ENCODE measurements at places on chromosomes 6 and 20. TPM values are rescaled to one million over a fixed set of nuclear protein-coding genes. Genes with fewer than 3 reads are reported as not detected.
A peak's percentile ranks its signal among the peaks of the same experiment; 100 is the strongest.

BCL2L1 gene
- total RNA-seq = 74.6 TPM

DNA sequence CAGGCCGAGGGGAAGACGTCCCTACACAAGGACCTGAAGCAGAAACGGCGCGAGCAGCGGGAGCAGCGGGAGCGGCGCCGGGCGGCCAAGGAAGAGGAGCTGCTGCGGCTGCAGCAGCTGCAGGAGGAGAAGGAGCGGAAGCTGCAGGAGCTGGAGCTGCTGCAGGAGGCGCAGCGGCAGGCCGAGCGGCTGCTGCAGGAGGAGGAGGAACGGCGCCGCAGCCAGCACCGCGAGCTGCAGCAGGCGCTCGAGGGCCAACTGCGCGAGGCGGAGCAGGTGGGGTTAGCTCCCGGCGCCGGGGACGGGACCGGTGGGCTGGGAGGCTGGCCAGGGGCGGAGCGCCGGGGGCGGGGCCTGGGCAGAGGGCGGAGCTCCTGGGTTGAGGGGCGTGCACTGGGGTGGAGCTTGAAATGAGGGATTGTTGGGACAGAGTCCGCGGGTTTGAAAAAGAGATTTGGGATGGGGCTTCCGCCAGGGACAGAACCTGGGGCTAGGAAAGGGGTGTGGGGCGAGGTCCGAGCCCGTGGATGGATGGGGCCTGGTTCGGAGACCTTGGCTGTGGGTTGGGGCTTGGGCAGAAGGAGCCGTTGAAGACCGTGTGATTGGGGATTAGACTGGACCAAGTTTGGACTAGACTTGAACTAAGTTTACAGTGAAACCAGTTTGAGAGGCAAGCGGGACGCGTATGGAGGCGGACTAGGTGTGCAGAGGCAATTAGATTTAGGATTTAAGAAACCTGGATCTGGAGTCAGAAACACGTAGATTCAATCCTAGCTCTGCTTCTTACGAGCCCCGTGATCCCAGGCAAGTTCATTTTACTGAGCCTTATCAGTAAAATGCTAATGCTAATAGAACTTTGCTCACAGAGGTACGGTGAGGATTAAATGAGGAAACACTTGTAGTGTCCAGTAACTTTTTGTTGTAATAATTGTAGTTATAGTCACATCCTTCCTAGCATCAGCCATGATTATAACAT lies 20.9 kb downstream of the DEF6 start:
- H3K4me3 ChIP-seq = peak overlapping the region; percentile 55
- DNase-seq = peak; percentile 84
- no peaks in the 10 kb centered on the region for H3K4me1 ChIP-seq
- H3K27me3 ChIP-seq = peaks cover 19% of the 10 kb centered on the region

DNA sequence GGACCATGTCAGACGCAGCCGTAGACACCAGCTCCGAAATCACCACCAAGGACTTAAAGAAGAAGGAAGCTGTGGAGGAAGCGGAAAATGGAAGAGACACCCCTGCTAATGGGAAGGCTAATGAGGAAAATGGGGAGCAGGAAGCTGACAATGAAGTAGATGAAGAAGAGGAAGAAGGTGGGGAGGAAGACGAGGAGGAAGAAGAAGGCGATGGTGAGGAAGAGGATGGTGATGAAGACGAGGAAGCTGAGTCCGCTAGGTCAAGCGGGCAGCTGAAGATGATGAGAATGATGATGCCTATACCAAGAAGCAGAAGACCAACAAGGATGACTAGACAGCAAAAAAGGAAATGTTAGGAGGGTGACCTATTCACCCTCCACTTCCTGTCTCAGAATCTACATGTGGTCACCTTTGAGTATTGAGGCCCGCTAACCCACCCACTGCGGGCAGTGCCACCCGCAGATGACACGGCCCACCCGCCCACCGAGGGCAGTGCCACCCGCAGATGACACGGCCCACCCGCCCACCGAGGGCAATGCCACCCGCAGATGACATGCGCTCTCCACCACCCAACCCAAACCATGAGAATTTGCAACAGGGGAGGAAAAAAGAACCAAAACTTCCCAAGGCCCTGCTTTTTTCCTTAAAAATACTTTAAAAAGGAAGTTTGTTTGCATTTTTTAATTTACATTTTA lies 43.3 kb downstream of the MGME1 start:
- peaks cover 4% of the 10 kb centered on the region for H3K4me1 ChIP-seq
- H3K4me3 ChIP-seq = no peak overlapping the region
- H3K36me3 ChIP-seq = no peaks in the 10 kb centered on the region
- no peak for DNase-seq
- H3K27ac ChIP-seq = no peak overlapping the region
- H3K27me3 ChIP-seq = no peaks in the 10 kb centered on the region

DNA sequence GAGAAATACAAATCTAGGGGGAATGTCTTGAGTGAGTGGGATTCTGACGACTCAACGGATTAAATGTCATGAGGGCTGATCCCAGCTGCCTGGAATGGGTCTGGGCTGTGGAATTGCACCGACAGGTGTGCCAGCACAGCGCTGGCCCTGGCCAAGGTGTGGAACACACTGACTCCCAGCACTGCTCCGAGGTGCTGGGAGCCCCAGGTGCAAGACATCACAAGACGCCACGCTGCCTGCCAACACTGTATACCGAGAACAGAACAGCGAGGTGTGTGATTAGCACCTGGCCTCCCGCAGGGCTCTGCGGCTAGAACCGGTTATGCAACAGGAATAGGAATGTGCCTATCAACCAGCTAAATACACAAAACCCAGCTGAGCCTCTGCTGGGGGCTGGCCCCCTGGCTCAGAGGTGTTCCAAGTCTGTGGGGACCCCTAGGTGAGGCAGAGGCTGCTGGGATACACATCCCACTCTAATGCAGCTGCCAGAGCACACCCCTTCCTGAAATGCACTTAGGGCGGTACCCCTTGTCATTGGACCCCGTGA lies 24.8 kb upstream of the APMAP start:
- H3K36me3 ChIP-seq = no peaks in the 10 kb centered on the region
- no peaks in the 10 kb centered on the region for H3K4me1 ChIP-seq
- no peak for DNase-seq
- no peak overlapping the region for H3K27ac ChIP-seq
- H3K4me3 ChIP-seq = no peak overlapping the region

- no peak overlapping the region for H3K27ac ChIP-seq
- no peaks in the 10 kb centered on the region for H3K27me3 ChIP-seq
- H3K4me1 ChIP-seq = no peaks in the 10 kb centered on the region
- no peaks in the 10 kb centered on the region for H3K36me3 ChIP-seq
Observed at GRCh38 chr6:39072830-39073229, 24.2 kb downstream of the GLP1R start.

PXT1 gene
- not detected for total RNA-seq

DNA sequence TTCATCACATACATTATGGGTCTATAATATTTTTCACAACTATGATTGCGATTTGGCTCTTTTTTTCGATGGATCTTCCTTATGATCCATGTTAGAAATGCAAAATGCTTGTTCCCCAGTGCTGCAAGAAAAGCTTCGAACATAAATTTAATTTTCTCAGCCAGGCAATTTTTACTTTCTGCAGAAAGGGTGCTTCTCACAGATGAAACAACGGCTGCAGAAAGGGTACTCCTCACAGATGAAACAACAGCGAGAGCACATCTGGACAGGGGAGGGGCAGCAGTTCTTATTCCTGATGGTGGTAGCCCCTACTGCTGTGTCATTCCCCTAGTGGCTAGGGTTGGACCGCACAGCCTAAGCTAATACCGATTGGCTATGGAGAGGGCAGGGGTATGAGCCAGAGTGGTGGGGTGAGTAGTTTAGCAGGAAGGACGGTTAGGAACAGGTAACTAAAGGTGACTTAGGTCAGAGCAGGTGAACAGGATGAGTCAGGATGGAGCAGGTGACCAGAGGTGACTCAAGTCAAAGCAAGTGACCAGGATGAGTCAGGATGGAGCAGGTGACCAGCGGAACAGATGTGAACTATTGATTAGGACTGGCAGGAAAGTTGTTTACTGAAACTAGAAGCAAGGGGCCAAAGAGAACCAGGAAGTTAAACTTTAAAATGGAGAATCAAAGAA lies 13.4 kb upstream of the TREML4 start:
- H3K4me1 ChIP-seq = no peaks in the 10 kb centered on the region
- no peaks in the 10 kb centered on the region for H3K36me3 ChIP-seq
- H3K27ac ChIP-seq = no peak overlapping the region

SOD2 gene
- 176 TPM for total RNA-seq

GRCh38 chr20:676315-676937 lies 824 bp upstream of the SCRT2 start:
- peaks cover 4% of the 10 kb centered on the region for H3K4me1 ChIP-seq
- H3K27me3 ChIP-seq = peaks cover 68% of the 10 kb centered on the region
- DNase-seq = no peak
- no peak overlapping the region for H3K27ac ChIP-seq

GRCh38 chr6:16003197-16003491 lies 125.7 kb upstream of the MYLIP start:
- no peak overlapping the region for H3K4me3 ChIP-seq
- H3K36me3 ChIP-seq = no peaks in the 10 kb centered on the region
- no peak overlapping the region for H3K27ac ChIP-seq
- no peaks in the 10 kb centered on the region for H3K27me3 ChIP-seq

DNA sequence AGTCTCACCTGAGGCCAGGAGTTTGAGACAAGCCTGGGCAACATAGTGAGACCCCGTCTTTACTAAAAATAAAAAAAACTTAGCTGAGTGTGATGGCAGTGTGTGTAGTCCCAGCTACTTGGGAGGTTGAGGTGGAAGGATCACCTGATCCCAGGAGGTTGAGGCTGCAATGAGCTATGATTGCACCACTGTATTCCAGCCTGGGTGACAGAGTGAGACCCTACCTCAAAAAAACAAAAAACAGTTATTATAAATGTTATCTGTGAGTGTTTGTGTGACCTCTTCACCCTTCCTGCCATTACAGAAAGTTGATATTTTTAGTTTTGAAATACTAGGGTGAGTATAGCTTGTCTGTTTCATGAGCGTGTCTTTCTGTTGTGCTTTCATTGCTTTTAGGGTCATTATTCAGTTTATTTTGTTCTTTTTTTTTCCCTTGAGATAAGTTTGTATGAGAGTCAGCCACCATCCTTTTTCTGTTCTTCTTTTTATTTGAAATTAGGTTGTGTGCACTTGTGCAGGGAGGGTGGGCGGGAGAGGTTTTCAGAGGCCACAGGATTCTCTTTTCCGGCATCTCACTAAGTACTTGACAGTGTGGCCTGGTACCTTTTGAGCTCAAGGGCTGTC lies 26.2 kb downstream of the CDYL start:
- H3K27ac ChIP-seq = no peak overlapping the region
- H3K36me3 ChIP-seq = no peaks in the 10 kb centered on the region
- no peak for DNase-seq
- no peak overlapping the region for H3K4me3 ChIP-seq
- no peaks in the 10 kb centered on the region for H3K27me3 ChIP-seq

GRCh38 chr6:129104560-129104959 lies 221.6 kb downstream of the LAMA2 start:
- H3K27me3 ChIP-seq = no peaks in the 10 kb centered on the region
- H3K4me3 ChIP-seq = no peak overlapping the region
- no peak overlapping the region for H3K27ac ChIP-seq
- DNase-seq = peak; percentile 66

LEMD2 gene
- total RNA-seq = 67.3 TPM

DNA sequence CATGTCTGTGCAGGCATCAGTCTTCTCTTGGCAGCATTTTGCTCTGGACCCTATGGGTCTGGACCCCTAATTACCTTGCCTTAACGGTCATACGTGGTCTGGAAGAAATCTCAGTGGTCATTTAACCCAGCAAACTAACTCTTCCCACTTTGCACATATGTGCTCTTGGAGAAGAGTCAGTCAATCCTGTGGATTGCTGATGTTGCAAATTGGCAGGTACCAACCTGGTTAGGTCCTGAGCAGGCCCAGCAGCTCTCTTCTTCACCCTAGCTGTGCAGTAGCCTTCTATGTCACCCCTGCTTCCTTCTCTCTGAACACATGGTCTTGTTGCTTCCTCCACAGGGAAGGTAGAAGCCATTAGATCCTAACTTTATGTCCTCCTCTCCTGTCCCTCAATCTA lies 1.6 kb downstream of the CEP43 start:
- no peaks in the 10 kb centered on the region for H3K27me3 ChIP-seq
- no peak for DNase-seq
- no peaks in the 10 kb centered on the region for H3K36me3 ChIP-seq
- H3K4me3 ChIP-seq = no peak overlapping the region

DNA sequence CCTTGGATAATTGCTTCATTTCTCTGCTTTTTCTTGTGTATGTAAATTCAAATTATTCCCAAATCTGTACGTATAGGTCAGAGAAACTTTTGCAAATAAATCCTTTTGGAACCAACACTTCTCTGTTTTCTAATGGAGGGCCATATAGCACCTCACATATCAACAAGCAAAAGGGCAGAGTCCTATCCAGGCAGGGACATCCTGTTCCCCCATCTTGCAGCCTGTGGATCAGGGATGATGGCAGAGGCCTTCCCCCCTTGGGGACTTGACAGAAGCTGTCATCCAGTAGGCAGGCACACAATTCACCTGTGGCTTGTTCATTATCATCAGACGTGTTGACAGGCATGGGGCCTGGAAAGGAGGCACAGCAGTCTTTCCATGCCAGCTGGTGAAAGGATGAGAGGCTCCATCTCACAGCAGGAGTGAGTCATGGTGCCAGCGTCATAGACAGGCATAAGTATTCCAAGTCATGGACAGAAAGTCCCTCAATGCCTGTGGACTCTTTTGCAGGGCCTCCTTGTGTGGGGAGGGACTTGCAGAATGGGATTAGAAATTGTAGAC lies 31.8 kb upstream of the PLEKHG1 start:
- no peak overlapping the region for H3K4me3 ChIP-seq
- H3K4me1 ChIP-seq = peaks cover 28% of the 10 kb centered on the region
- peak; percentile 78 for DNase-seq
- H3K27ac ChIP-seq = peak overlapping the region; percentile 66
- H3K36me3 ChIP-seq = no peaks in the 10 kb centered on the region
- no peaks in the 10 kb centered on the region for H3K27me3 ChIP-seq

DNA sequence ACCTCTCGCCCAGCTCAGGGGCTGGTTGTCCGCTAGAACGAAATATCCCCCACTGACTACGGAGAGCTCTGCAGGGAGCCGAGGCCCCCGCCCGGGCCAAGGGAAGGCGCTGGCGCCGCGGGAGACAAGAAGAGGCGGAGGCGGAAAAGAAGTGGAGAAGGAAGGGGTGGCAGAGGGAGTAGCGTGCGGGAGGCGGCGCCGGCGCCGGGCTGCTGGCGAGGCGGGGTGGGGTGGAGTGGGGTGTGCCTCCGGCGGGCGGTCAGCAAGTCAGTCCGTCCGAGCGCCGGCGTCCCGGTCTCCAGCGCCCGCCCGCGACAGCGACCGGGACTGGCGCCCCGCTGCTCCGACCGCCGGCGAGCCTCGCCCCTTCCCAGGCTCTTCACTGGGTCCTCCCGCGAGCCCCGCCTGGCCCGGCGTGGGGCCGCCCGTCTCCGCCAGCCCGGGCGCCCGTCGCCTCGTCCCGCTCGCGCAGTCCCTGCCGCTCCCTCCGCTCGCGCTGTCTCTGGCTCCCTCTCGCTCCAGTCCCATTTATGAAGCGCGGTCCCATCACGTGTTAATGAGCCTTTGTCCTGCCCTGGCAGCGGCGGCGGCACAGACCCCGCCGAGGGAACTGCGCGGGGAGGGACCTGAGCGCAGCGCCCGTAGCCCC lies at the start of gene CNR1:
Gene CNR1, minus strand, starts transcription at position 504 of the 649 bp plus-strand sequence. CDS start 21,073 bp downstream, outside the sequence.
- DNase-seq = peak; percentile 52
- no peaks in the 10 kb centered on the region for H3K4me1 ChIP-seq
- H3K36me3 ChIP-seq = no peaks in the 10 kb centered on the region
- H3K27ac ChIP-seq = no peak within 1 kb of the TSS
- H3K4me3 ChIP-seq = peak within 1 kb of the TSS; percentile 36

GSTA2 gene
- total RNA-seq = not detected

CLPSL2 gene
- not detected for total RNA-seq

STXBP5 gene
- 5.3 TPM for total RNA-seq

LZTS3 gene
- 30.9 TPM for total RNA-seq

GRCh38 chr6:25504661-25505060 lies 147.4 kb upstream of the SCGN start:
- H3K36me3 ChIP-seq = peaks cover 6% of the 10 kb centered on the region
- H3K4me1 ChIP-seq = peaks cover 5% of the 10 kb centered on the region
- no peak overlapping the region for H3K4me3 ChIP-seq
- H3K27me3 ChIP-seq = no peaks in the 10 kb centered on the region
- no peak for DNase-seq
- no peak overlapping the region for H3K27ac ChIP-seq

Measured in cardiac muscle cell (in vitro differentiated cells and primary cell).